ENCODE measurements at places on chromosomes 7 and 10.
A peak's percentile ranks its signal among the peaks of the same experiment; 100 is the strongest.

DNA sequence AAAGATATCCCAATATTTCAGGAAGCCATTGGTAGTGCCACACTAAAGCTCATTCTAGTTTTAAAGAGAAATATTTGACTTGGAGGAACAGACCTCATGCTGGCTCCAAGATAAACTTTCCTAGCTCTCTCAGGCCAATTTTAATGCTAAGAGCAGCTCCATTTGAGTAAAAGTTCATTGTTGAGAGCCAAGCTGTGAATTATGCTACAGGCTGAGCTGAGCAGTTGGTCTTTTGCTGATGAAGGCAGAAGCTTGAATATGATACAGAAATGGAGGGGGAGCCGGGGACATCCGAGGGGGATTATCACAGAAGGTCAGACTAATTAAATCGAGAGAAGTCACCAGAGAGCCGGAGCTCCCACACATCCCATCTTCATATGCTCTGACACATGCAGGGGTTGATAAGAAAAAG lies 175.7 kb upstream of the AUTS2 start:
- no peaks in the 10 kb centered on the region for H3K36me3 ChIP-seq
- H3K4me1 ChIP-seq, result peaks cover 11% of the 10 kb centered on the region
- H3K27ac ChIP-seq, result peak overlapping the region; percentile 20
- H3K4me3 ChIP-seq, result no peak overlapping the region
- DNase-seq, result peak; percentile 57
- no peaks in the 10 kb centered on the region for H3K27me3 ChIP-seq

DNA sequence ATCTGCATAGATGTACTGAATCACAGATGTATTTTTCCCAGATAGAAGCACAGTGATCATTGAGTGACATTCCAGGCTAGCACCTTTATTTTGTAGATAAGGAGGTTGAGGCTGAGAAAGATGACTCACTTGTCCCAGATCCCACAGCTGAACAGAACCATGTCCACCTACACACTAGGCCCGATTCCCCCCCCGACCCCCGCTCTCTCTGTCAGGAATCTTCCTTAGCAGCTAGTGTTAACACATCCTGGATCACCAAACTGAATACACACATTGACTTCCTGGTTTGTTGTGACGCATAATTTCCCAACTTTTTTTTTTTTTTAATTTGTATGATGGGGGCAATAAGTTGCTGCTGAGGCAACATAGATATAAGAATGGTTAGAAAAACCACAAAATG lies 5.2 kb downstream of the SFMBT2 start:
- H3K4me1 ChIP-seq, result peaks cover 8% of the 10 kb centered on the region
- peaks cover 30% of the 10 kb centered on the region for H3K27me3 ChIP-seq
- no peak overlapping the region for H3K4me3 ChIP-seq
- no peak overlapping the region for H3K27ac ChIP-seq
- H3K36me3 ChIP-seq, result no peaks in the 10 kb centered on the region

DNA sequence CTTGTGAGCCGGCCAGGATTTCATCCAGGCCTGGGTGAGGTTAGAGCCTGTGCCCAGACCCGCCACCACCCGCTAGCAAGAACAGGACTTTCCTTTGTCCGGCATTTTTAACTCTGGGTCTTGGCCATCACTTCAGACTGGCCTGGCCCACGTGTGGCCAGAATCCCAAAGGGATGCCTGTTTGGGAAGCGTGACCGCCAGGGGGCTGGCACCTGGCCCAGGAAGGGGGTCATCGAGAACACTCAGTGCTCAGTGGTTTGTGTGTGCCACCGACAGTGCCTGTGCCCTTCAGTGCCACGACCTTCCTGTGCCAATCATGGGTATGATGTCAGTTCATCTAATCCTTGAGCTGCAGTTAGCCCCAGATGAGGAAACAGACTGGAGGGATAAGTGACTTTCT lies 85.0 kb downstream of the ZMIZ1 start:
- H3K36me3 ChIP-seq, result no peaks in the 10 kb centered on the region
- H3K4me3 ChIP-seq, result no peak overlapping the region
- DNase-seq, result no peak
- no peaks in the 10 kb centered on the region for H3K27me3 ChIP-seq
- H3K4me1 ChIP-seq, result peaks cover 100% of the 10 kb centered on the region

DNA sequence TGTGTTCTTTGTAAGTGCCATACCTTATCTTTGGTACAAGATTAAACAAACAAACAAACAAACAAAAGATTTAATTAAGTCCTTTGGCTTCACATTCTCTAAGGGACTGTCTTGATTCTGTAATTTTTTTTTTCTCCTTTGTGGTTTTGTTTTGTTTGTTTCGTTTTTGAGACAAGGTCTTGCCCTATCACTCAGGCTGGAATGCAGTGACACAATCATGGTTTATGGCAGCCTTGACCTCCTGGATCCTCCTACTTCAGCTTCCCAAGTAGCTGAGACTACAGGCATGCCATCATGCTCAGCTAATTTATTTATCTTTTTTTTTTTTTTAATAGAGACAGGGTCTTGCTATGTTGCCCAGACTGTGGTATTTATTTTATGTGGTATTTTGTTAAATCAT lies 165.8 kb downstream of the LRRC4 start:
- peaks cover 4% of the 10 kb centered on the region for H3K36me3 ChIP-seq
- H3K4me1 ChIP-seq, result peaks cover 14% of the 10 kb centered on the region
- H3K27me3 ChIP-seq, result no peaks in the 10 kb centered on the region
- no peak overlapping the region for H3K27ac ChIP-seq
- no peak for DNase-seq
- H3K4me3 ChIP-seq, result no peak overlapping the region

GRCh38 chr10:31025142-31025541 lies 6.5 kb downstream of the ZNF438 start:
- no peak overlapping the region for H3K4me3 ChIP-seq
- H3K4me1 ChIP-seq, result peaks cover 2% of the 10 kb centered on the region
- H3K27me3 ChIP-seq, result no peaks in the 10 kb centered on the region
- H3K36me3 ChIP-seq, result no peaks in the 10 kb centered on the region

GRCh38 chr7:106216923-106217542 lies 67.8 kb downstream of the NAMPT start:
- DNase-seq, result peak; percentile 84
- H3K4me1 ChIP-seq, result peaks cover 20% of the 10 kb centered on the region
- H3K27ac ChIP-seq, result peak overlapping the region; percentile 61
- no peaks in the 10 kb centered on the region for H3K27me3 ChIP-seq

- peak; percentile 66 for DNase-seq
- H3K4me1 ChIP-seq, result peaks cover 18% of the 10 kb centered on the region
- no peaks in the 10 kb centered on the region for H3K27me3 ChIP-seq
Observed at GRCh38 chr7:105521027-105521716, 899 bp downstream of the PUS7 start.

DNA sequence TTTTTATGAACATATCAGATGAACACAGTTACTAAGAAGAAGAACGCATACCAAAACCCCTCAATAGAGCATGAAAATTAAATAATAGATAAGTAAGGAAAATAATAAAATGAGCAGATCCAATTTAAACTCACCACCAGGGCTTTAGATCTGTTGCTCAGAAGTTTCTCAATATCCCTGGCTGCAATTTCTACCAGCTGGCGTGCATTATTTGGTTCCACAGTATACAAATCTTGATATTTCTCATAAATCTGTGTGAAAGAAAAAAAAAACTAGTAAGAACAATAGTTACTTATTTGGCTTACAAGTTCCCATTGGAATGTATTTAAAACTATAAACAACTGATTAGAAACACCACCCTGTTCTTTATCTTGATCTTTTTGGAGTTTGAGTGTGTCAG lies 108.6 kb downstream of the CACNA2D1 start:
- no peak for DNase-seq
- no peaks in the 10 kb centered on the region for H3K27me3 ChIP-seq
- no peak overlapping the region for H3K27ac ChIP-seq
- H3K36me3 ChIP-seq, result no peaks in the 10 kb centered on the region
- no peak overlapping the region for H3K4me3 ChIP-seq

- H3K36me3 ChIP-seq, result no peaks in the 10 kb centered on the region
- peak within 1 kb of the TSS; percentile 61 for H3K27ac ChIP-seq
- peak within 1 kb of the TSS; percentile 62 for H3K4me3 ChIP-seq
- peaks cover 74% of the 10 kb centered on the region for H3K27me3 ChIP-seq
Observed at GRCh38 chr7:157010588-157011332, at the start of gene MNX1. Gene MNX1 (minus strand): TSS chr7:157010663. CDS start chr7:157010350, 313 bp downstream.

GRCh38 chr7:27940341-27940740 lies 200.4 kb downstream of the TAX1BP1 start:
- H3K27me3 ChIP-seq, result no peaks in the 10 kb centered on the region
- H3K4me3 ChIP-seq, result no peak overlapping the region
- H3K36me3 ChIP-seq, result no peaks in the 10 kb centered on the region

DNA sequence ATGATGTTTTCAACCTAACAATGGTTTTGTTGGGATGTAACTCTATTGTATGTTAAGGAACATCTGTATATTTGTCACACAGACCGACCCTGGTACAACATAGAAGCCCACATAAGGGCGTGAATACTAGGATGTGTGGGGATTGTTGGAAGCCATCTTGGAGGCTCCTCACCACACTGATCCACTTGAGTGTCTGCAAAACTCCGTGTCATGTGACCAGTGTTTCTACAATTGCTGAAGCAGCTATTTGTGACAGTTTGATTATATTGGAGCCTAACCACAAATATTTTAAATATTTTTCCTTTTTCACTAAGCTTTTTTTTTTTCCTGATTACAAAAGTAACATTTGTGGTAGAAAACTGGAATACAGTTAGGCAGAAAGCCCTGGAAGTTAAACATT lies 27.9 kb downstream of the RALA start:
- peaks cover 11% of the 10 kb centered on the region for H3K4me1 ChIP-seq
- no peak overlapping the region for H3K27ac ChIP-seq
- H3K36me3 ChIP-seq, result no peaks in the 10 kb centered on the region

DNA sequence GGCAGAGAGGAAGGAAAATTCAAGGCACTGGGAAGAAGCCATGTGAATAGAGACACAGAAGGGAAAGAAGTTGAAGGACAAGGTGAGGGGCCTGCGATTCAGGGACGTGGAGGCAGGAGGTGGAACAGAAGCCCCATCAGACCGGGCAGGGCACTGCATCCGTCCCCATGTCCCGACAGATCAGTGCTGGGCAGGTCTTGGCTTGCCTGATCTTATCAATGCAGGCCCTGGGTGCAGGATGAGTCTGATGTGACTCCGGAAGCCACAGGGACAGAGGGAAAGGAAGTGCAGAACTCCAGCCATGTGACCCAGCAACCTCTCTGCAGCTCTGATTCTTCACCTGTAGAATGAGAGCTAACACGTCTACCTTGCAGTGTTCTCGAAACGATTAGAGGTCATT lies 136.2 kb upstream of the CTBP2 start:
- H3K27me3 ChIP-seq, result no peaks in the 10 kb centered on the region
- no peak overlapping the region for H3K4me3 ChIP-seq
- H3K36me3 ChIP-seq, result no peaks in the 10 kb centered on the region
- no peak for DNase-seq
- no peaks in the 10 kb centered on the region for H3K4me1 ChIP-seq

DNA sequence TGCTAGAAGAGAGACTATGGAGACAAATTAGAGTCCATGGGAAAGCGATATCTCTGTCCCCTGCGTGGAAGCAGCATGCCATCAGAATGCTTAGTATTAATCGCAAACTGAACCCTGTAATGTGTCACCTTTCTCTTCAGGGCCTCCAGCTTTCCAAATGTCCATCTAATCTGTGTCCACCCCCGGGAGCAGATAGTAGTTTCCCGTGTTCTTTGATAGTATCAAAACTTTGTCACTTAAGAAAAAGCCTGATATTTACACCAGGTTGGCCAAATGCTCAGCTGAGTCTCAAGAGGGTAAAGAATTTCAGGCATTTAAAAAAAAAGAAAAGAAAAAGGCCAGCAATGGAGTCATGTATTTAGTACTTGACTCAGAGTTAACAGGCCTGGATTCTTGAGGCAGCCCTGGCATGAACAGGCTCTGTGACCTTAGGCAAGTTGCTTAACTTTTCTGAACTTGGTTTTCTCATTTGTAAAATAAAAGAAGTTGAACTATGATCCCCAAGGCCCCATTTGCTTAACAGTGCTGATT lies 10.4 kb upstream of the GSAP start:
- H3K27me3 ChIP-seq, result no peaks in the 10 kb centered on the region
- H3K36me3 ChIP-seq, result no peaks in the 10 kb centered on the region
- no peak for DNase-seq
- peaks cover 9% of the 10 kb centered on the region for H3K4me1 ChIP-seq
- peak overlapping the region; percentile 10 for H3K4me3 ChIP-seq
- no peak overlapping the region for H3K27ac ChIP-seq

DNA sequence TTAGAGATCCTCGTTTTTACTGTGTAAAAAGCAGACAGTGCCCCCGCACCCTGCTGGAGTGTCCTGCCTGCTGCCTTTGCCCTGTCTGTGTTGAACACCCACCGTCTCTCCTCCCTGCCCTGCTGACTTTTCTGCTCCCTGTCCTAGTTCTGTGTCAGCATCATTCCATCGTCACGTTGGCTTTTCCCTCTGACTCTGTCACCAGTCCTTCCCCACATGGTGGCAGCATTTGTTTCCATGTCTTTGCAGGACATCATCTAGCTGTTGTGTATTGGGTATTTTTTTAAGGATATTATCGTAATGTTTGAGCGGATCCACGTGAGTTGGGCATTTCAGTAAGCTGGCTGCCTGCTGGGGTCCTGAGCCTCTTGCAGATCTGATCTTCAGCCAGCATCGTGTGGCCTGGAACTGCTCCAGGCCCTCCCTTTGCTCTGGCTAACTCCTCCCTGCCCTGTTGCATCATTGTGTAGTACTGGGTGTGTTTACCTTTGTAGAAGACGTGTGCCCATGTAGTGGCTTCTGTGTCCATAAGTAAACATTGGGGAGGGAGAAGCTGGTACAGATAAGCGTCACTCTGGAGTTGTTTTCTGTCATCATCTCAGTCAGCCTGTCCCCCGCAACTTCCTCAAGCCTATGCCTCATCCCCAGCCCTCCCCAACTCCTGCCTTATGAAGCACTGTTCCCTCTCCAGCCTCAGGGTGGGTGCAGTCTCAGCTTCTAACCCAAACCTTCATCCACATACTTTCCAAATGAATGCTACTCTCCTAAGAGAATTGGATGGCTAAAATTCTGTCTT lies 44.3 kb downstream of the TRRAP start:
- peak; percentile 34 for DNase-seq
- H3K4me3 ChIP-seq, result no peak overlapping the region
- H3K27ac ChIP-seq, result no peak overlapping the region
- H3K27me3 ChIP-seq, result no peaks in the 10 kb centered on the region

DNA sequence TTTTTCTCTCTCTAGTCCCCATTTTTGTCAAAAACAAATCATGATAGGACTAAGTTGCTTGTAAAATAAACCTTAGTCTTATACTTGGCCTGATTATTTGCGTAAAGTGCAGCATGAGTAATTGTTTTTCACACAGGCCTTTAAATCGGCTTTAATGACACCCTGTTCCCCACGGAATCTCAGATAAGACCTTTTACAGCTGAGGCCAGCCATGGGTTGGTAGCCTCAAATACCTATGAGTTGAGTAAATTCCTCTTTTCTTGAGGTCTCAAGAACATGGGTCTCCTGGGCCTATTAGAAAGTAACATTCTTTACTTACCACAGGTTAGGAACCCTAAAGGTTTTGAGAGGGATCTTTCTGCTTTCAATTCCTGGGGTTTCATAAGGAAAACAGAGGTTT lies 761.0 kb upstream of the PHF14 start:
- DNase-seq, result no peak
- H3K36me3 ChIP-seq, result no peaks in the 10 kb centered on the region

- no peaks in the 10 kb centered on the region for H3K27me3 ChIP-seq
- no peaks in the 10 kb centered on the region for H3K4me1 ChIP-seq
- H3K27ac ChIP-seq, result no peak overlapping the region
- DNase-seq, result no peak
- H3K4me3 ChIP-seq, result no peak overlapping the region
Observed at GRCh38 chr7:93717217-93717900, 142.8 kb upstream of the CALCR start.

All from stomach (tissue), 19 donors.